Activated CD8-positive, alpha-beta memory T cell treated with anti-CD3 and anti-CD28 coated beads, Interleukin-2, amount 50 U/mL, for 4 hours (primary cell): ENCODE measurements at places on chromosomes 13 and 19.

- DNase-seq: no peak
Measured at GRCh38 chr13:19645000-19645399, 11.5 kb downstream of the MPHOSPH8 start.

DNA sequence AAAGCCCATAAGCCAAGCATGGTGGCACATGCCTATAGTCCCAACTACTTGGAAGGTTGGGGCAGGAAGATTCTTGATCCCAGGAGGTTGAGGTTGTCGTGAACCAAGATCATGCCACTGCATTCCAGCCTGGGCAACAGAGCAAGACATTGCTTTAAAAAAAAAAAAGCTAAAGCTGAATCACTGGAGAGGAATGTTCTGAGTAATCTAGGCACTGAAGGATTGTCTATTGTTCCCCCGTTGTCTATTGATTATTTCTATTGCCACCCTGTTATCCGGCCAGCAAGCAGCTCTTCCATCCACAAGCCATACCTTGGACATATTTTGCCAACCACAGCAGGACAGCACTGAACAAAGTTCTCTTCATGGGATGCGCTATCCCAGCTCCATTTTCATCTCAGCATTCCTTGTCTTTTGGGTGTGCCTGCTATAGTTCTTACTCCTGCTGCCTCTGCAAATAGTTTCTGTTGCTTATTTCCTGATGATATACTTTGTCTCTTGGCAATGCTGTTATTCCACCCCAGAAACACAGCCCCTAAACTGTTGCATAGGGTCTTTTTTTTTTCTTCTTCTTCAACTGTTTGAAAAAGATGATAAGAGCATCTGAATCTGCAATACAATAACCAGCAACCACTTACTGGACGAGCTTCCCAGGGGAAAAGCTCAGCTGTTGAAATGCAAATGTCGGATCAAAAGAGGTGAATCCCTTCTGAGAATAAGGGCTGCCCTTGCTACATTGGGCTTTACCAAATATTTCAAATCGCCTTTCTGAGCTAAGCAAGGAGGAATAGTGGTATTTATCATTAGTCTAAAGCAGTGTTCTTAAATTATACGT lies 22.2 kb upstream of the SIAH3 start:
- no peak for DNase-seq

DNA sequence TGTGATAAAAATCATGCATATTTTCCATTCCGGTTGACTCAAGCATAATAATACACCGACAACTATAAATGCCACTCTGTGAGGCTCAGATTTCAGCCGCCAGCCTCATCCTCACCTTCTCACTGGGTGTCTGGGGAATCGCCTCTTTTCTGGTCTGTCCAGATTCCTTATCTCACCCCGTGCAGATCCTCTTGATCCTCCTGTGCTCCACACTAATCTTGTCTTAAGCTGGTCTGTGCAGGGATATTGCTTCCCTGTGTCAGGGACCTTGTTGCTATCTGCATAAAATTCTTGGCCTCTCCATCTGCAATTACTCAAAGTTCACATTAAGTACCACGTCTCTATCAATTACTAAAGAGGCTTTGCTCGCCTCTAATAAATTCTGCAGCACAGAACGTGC lies 116.6 kb upstream of the SPACA7 start:
- DNase-seq: no peak

GRCh38 chr19:23996549-23996948 lies 81.9 kb downstream of the ZNF726 start:
- no peak for DNase-seq

- DNase-seq: no peak
Measured at GRCh38 chr13:101258509-101258908, 157.8 kb downstream of the NALCN start.

GRCh38 chr13:77048681-77049080 lies 21.7 kb upstream of the FBXL3 start:
- DNase-seq: no peak

DNA sequence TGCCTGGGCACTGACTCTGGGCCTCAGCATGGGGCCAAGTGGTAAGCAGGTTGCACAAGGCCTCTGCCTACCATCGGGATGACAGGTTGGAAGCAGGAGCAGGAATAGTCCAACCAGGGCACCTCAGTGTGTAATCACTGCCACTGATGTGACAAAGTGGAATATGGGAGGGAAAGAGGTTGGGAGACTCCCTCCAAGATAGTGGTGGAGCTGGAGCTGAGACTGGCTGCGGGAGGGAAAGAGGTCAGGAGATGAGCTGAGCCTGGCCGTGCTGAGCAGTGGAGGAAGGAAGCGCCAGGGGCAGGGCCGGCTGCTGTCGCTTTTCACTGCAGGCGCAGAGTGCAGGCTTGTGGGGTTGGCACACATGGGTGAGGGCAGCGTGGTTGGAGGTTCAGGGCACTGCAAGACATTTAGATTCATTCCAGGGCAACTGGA lies 6.8 kb downstream of the UPF3A start:
- DNase-seq: no peak

GRCh38 chr19:31261603-31262212 lies 87.5 kb downstream of the TSHZ3 start:
- no peak for DNase-seq

DNA sequence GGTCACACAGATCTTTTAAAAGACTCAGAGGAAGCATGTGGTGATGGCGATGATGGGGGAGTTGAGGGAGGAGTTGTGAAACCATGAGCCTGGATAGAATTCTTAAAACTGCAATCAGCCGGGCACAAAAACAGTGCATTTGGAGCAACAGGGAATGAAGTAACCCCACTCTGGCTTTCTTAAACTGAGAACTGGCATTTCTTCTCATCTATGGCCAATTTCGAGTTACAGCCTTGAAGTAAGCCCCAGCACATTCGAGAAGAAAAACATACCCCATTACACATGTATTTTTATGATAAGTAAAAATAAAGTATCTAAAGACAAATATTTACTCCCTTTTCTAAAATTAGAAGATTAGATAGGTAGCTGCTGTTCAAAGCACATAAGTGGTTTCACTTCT lies 70.1 kb downstream of the DCLK1 start:
- DNase-seq: no peak

GRCh38 chr13:70809588-70809987 lies 701.3 kb upstream of the KLHL1 start:
- DNase-seq: no peak
